ENCODE measurements at places on chromosomes 6 and 20. TPM values are rescaled to one million over a fixed set of nuclear protein-coding genes. Genes with fewer than 3 reads are reported as not detected.

- H3K36me3 ChIP-seq = no peaks in the 10 kb centered on the region
- H3K27me3 ChIP-seq = no peaks in the 10 kb centered on the region
- no peaks in the 10 kb centered on the region for H3K4me1 ChIP-seq
These were observed 39.7 kb downstream of the ANKEF1 start for GRCh38 chr20:10074513-10074912.

HSPA1L gene
- total RNA-seq = 2.5 TPM

GRCh38 chr6:47663462-47664216, 34.7 kb upstream of the ADGRF4 start:
- H3K27ac ChIP-seq = no peak overlapping the region
- no peak overlapping the region for H3K4me3 ChIP-seq
- no peaks in the 10 kb centered on the region for H3K4me1 ChIP-seq
- peaks cover 5% of the 10 kb centered on the region for H3K27me3 ChIP-seq
- H3K36me3 ChIP-seq = no peaks in the 10 kb centered on the region

GRCh38 chr6:93079061-93079460, 340.3 kb downstream of the EPHA7 start:
- no peak overlapping the region for H3K4me3 ChIP-seq
- no peak for DNase-seq
- no peak overlapping the region for H3K27ac ChIP-seq
- H3K27me3 ChIP-seq = no peaks in the 10 kb centered on the region

NOL7 gene
- 49.3 TPM for total RNA-seq

- no peak overlapping the region for H3K4me3 ChIP-seq
- no peak for DNase-seq
- no peaks in the 10 kb centered on the region for H3K27me3 ChIP-seq
- no peaks in the 10 kb centered on the region for H3K4me1 ChIP-seq
- H3K27ac ChIP-seq = no peak overlapping the region
These were observed 109.8 kb downstream of the UBE3D start for GRCh38 chr6:82955841-82956240.

- H3K4me3 ChIP-seq = peak overlapping the region; percentile 35
- peaks cover 16% of the 10 kb centered on the region for H3K27me3 ChIP-seq
- peaks cover 6% of the 10 kb centered on the region for H3K4me1 ChIP-seq
- H3K36me3 ChIP-seq = no peaks in the 10 kb centered on the region
- no peak for DNase-seq
These were observed 267.9 kb downstream of the DLL1 start for GRCh38 chr6:170022827-170023619.

DNA sequence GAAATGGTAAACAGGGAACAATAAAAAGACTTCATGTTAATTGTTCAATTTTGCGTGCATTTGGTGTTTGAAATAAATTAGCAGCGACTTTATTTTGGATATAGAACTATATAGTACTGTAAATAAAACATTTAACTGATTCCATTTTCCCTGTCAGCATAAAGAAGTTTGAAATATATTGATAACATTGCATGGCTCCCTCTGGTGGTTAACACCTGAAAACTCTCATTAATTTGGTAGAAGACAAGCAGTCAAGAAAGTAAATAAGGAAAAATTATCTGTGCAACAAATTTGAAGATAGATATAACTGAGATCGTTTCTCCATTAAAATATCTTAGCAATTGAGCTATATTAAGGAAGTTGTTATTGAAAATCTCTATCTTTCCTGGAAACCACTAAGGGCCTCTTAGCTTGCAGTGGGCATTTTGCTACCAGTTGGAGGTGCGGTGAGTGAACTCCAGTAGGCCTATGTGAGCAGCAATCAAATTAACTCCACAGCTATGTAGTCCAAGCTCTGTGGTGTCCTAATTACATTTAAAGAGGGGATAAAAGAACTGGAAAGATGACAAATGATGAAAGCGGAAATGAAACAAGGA, 435.7 kb upstream of the FKBP1C start:
- H3K36me3 ChIP-seq = no peaks in the 10 kb centered on the region
- no peak overlapping the region for H3K4me3 ChIP-seq
- no peak for DNase-seq
- no peaks in the 10 kb centered on the region for H3K27me3 ChIP-seq
- H3K27ac ChIP-seq = no peak overlapping the region
